M059J (cell line): ENCODE measurements at places on chromosomes 6 and 20. TPM values are rescaled to one million over a fixed set of nuclear protein-coding genes. Genes with fewer than 3 reads are reported as not detected.
A peak's percentile ranks its signal among the peaks of the same experiment; 100 is the strongest.

The FBXO30 gene
- total RNA-seq = 8.4 and 11.3 TPM in 2 replicates

The DOK5 gene
- not detected in 2 replicates for total RNA-seq

The RSPO3 gene
- total RNA-seq = 0.42 TPM in 1 of 2 replicates, not detected in the other

The PTGIS gene
- total RNA-seq = 0.02 and 0.07 TPM in 2 replicates

The TMEM74B gene
- 0.34 TPM in 2 replicates for total RNA-seq

The TXLNB gene
- 0.10 and 0.17 TPM in 2 replicates for total RNA-seq

DNA sequence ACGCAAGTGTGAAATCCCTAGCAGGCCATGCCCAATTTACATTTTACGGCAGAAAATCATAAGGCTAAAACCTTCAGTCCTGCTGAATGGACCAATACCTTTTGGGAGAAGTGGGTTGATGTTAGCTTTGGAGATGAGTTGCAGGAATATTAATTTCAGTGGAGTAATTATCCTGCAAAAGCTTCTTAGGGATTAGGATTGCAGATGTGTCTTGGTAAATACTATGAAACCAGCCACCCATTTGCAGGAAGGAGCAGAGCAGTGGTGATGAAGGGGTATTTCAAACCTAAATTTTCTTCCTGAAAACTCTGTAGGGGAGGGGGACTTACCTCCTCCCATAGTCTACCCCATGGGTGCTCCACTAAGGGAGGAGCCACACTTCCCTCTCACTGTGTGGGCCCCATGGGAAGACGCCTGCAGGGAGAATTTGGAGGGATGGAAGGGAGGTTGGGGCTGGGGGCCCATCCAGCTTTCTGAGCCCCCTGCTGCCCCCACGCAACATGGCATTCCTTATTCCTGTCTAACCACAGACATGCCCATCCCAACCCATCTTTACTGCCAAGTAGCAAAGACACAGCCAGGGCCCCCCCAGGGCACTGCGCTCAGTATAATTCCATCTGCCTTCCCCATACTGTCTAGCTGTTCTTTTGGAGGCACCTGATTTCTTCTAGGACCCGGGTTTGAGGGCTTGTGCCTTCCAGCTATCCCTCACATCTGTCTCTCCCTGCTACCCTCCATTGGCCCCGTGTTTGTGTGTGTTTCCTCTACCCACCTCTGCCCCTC is 14.6 kb upstream of the UQCC2 start:
- no peak for DNase-seq

DNA sequence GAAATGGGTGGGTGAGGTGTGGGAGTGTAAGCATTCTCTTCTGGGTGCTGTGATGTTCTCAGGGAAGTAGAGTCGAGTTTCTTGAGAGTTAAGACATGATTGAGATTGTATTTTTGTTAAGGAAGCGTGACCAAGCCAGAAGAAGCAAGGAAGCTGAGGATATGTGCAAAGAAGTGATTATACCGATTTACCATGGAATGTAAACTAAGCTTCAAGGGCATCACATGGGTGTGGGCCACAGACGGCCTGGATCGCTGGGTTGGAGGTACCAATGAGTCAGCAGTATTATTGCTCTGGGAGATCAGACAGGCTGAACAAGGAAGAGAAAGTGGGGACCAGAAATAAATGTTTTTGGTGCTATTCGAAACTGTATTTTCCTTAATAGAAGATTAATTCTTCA is 184.1 kb upstream of the GMDS start:
- DNase-seq = peak; percentile 54

GRCh38 chr6:104789770-104790190 is 69.9 kb downstream of the HACE1 start:
- peak; percentile 73 for DNase-seq

DNA sequence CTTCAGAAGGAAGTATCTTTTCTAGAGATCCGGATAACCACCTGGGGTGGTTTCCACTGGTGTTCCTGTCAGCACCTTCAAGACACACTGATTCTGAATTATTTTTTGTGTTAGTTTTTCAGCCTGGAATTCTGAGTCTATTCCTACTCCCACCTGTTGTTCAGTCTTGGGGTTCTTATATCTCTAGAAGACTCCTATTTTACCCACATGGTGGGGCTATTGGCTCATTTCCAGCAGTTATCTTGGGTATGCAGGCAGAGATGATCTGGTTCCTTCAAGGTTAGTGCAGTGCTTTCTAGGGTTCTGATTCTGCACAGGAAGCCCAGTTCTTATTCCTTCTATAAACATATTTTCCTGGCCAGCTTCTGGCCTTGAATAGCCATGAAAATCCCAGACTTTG is 175.6 kb upstream of the PDE7B start:
- peak; percentile 75 for DNase-seq

- DNase-seq = no peak
These were observed 2.8 kb upstream of the NEU1 start for GRCh38 chr6:31865205-31866118.

GRCh38 chr6:125230674-125231073 is 71.1 kb downstream of the HDDC2 start:
- no peak for DNase-seq

DNA sequence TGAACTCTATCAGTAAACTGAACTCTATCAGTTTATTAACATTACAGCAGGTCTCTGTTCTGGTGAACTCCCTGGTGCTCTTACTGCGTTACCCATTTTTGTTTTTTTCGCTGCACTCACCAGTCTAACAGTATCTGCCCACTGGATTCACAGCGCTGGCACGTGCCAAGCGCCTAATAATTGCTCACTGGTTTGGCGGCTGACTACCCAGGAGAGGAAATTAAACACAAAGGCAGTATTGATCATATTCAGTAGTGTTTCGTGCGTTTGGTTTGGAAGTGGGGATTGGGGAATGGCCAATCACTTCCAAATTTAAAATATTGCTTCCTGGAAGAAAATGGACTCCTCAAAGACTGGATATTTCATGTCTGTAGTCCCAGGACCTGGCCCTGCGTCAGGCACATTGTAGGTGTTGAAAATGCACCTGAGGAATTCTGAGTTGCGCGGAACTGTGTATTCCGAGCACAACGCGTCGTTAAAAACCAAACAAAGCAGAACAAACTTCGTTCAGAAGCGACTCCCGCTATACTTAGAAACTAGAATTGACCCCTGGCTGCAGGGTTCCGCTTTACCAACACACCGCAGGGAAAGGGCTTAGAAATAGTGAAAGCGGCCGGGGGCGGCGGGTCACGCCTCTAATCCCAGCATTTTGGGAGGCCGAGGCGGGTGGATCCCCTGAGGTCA is 1.1 kb upstream of the RPS12 start:
- peak; percentile 69 for DNase-seq

- peak; percentile 85 for DNase-seq
These were observed 9.1 kb downstream of the ZNFX1 start for GRCh38 chr20:49268600-49269365.

DNA sequence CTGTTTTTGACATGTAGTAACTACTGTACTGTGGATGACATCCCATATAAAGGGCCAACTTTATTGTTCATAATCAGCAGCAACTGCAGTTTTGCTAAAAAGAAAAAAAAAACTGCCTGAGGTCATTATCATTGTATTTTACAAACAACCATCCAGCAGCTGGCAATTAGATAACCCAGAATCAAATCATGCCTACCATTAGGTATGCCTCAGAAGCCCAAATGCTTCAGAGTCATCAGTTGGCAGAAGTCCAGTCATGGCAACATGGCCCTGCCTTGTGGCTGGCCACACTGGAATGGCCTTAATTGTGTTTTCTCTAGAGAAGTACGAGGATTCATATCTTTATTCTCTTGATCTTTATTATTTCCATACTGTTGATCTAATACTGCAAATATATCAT is 462.4 kb upstream of the NRSN1 start:
- peak; percentile 16 for DNase-seq

DNA sequence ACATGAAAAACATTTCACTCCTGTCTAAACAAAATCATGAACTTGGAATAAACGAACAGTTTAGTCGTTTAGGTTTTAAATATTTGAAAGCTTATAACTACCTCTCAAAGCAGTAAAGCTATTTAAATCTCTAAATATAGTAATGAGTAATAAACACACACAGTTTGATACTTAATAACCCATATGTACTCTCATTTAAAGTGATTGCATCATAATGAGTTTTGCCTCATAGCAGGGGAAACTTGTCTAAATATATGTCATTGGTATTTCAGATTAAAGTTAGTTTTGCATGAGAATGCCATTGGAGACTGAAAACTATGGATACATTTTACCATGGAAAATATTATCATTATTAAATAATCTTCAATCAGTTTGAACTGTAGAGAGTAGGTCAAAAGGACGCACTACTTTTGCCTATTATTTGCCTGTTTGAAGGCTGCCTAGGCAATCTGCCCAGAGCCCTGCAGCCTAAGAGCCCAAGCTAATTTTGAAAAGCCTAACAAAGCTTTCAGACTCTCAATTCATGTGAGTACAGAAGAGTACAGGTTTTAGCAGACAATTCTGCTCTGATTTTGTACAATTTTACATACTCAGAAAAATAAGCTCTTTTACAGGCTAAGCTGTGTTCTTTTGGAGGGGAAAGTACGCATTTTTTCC is 632.8 kb downstream of the HACE1 start:
- DNase-seq = no peak

- DNase-seq = peak; percentile 95
These were observed 155.7 kb upstream of the PRSS16 start for GRCh38 chr6:27091661-27092315.

DNA sequence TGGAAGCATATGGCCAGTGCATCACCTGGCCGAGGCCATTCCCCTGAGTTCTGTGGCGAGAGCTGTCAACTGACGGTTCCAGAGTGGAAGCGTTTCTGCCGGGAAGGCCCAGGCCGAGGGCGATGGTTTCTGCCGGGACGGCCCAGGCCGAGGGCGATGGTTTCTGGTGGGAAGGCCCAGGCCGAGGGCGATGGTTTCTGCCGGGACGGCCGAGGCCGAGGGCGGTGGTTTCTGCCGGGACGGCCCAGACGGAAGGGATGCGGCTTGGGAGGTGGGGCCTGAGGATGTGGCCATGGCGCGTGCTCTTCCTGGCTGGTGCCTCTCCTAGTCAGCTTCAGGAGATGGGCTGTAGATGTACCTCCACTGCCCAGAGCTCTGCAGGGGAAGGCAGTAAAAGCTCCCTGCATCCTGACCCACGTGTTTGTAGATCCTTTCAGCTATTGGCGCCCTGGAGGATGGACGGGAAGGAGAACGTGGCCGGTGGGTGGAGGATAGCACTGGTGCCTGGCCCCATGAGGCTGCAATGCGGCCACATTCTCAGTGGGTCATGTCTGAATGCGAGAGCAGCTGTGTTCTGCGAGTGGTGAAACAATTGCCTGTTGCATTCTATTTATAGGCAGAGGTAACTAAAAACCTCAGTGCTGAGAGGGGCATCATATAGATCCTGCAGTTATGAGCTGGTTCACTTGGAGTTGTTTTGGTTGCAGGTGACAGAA is 12.8 kb downstream of the TPD52L2 start:
- no peak for DNase-seq

GRCh38 chr20:41047975-41048305 is 19.3 kb downstream of the TOP1 start:
- peak; percentile 75 for DNase-seq

DNA sequence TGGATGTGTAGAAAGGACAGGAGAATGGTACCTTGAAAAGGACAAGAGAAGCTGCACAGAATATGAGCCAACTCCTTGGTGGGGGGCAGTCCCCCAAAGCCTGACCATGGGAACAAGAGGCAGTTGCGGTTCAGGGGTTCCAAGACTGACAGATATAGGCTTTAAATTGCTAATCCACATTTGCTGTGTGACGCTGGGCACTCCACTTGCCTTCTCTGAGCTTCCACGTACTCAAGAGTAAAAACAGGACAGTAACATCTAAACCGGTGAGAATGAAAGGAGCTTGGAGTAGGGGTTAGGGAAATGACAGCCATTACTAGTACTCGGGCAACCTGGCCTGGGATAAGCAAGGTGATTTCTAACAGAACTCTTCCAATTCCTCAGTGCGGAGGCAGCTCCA is 57.9 kb upstream of the LRFN2 start:
- DNase-seq = no peak

GRCh38 chr6:126060400-126060799 is 74.1 kb downstream of the TRMT11 start:
- DNase-seq = no peak

DNA sequence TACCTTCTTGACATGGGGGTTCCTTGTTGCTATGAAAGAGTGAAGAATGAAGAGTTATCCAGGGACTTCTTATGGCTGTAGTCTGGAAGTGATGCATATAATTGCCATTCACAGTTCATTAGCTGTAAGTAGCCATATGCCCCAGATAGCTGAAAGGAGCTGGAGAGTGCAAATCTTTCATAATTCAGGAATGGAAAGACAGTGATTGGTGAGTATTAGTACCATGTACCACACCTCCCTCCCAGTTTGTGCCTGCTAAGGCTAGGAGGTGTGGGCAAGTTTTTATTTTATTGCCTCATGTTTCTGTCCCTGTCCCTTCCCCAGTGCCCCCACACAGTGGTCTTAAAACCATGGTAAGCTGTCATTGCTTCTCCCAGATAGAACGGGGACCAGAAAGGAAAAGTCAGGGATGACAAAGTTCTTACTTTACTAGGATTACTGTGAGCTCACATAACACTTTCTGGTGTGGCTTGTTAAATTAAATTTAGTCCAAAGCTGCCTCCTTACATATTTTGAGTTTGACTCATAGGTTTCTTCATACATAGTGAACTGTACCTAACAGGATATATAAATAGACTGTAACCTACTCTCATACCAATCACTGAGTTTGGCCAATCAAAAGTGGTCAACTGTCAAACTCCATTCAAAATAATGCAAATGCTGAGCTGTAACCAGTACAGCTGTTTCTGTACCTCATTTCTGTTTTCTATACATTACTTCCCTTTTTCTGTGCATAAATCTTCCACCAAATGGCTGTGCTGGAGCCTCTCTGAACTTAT is 119.4 kb downstream of the RFPL4B start:
- peak; percentile 87 for DNase-seq

DNA sequence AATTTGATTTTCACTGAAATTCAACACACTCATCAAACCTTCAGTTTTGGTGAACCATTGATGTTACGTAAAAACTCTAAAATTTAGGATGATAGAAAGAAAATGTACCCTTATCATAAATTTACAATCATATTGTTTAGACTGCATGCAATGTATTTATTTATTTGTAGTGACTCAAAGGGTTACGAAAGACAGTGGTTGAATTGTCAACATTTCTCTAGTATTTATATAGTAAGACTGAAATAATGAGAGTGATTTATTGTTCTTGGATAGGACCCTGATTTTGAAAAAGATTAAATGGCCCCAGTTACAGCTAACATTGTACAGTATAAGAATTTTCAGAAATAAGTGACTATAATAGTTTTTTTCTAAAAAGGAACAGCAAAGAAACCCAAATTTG is 591.5 kb downstream of the RFPL4B start:
- peak; percentile 68 for DNase-seq

DNA sequence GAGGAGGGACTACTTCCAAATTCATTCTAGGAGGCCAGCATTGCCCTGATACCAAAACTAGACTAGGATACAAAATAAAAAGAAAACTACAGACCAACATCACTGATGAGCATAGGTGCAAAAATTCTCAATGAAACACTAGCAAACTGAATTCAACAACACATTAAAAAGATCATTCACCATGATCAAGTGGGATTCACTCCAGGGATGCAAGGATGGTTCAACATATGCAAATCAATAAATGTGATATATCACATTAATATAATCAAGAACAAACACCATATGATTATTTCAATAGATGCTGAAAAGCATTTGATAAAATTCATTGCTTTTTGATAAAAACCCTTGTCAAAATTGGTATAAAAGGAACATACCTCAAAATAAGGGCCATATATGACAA is 10.2 kb downstream of the PGBD1 start:
- no peak for DNase-seq

GRCh38 chr20:48684501-48685041 is 143.2 kb downstream of the PREX1 start:
- peak; percentile 61 for DNase-seq
